NCI-H526 treated with DMSO at 0.1 percent for 48 hours (cell line): ENCODE measurements at places on chromosomes 4 and X.
A peak's percentile ranks its signal among the peaks of the same experiment; 100 is the strongest.

DNA sequence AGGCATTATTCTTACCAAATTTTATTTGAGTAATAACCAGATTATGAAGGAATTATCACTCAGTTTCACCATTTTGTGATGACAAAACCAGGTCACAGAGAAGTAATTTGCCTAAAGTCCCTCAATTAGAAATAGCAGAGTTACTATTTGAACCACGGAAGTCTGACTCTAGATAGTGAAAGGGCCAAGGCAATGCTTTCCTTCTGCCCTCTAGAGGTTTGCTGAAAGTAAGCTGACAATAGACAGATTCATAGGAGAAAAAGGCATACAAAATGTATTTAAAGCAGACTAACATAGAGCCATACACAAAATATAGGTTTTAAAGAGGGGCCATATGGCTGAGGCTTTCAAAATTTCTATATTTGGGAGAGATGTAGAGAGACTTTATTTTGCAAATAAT, 43.1 kb downstream of the CXXC4 start:
- no peak for DNase-seq

- DNase-seq, result no peak
Measured at GRCh38 chrX:47499293-47499692, 16.3 kb upstream of the ZNF41 start.

- DNase-seq, result no peak
Measured at GRCh38 chr4:89617317-89617716, 219.6 kb downstream of the SNCA start.

GRCh38 chr4:118224243-118224829, 128.5 kb downstream of the PRSS12 start:
- DNase-seq, result peak; percentile 68

- no peak for DNase-seq
Measured at GRCh38 chrX:27746516-27746915, 61.3 kb upstream of the MAGEB10 start.
